Immature natural killer cell (primary cell): ENCODE measurements at places on chromosomes 4 and X.

GRCh38 chr4:54173281-54173912 lies 55.7 kb upstream of the PDGFRA start:
- no peak for DNase-seq
- H3K4me1 ChIP-seq = no peaks in the 10 kb centered on the region
- no peaks in the 10 kb centered on the region for H3K36me3 ChIP-seq
- peaks cover 8% of the 10 kb centered on the region for H3K27me3 ChIP-seq
- H3K27ac ChIP-seq = no peak overlapping the region

DNA sequence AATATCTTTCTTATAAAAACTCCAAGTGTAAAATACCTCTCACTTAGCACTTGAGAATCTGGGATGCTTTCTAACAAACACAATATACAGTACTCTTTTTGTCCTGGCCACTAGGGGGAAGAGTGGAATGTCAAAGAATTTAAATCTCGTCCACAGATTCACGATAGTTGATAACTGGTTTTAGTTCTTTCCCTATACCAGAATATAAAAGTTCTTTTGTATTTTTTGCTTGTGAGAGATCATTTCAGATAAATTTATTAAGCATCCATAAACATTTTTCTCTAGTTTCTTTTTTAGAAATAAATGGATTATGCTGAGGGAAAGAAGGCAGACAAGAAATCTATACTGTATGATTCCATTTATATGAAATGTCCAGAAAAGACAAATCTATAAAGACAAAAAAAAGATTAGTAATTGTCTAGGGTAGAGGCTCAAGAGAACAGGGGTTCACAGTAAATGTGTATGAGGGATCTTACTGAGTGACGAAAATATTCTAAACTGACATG lies 50.4 kb downstream of the MGARP start:
- H3K27me3 ChIP-seq = peaks cover 2% of the 10 kb centered on the region
- H3K27ac ChIP-seq = no peak overlapping the region
- H3K4me3 ChIP-seq = no peak overlapping the region

- H3K4me1 ChIP-seq = peaks cover 9% of the 10 kb centered on the region
- no peak overlapping the region for H3K4me3 ChIP-seq
Measured at GRCh38 chr4:38612646-38613414, 51.2 kb upstream of the KLF3 start.

DNA sequence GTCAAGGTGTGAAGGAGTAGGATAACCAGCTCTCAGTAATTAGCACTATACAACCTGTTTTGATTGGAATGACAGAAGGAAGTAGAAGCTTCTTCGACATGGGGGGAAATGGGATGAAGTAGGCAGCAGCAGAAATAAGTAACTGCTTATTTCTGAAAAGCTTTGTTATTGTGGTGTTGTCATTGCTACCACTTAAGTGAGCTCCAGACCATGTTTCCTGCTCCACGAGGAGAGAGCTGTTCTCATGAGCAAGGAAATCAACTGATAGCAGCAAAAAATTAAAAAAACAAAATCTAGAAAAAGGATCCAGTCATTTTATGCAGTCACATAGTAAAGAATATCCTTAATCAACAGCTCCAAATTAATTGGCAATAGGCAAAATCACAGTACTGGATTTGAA lies 106.1 kb upstream of the TLL1 start:
- no peak overlapping the region for H3K4me3 ChIP-seq
- H3K27me3 ChIP-seq = peaks cover 3% of the 10 kb centered on the region
- no peak overlapping the region for H3K27ac ChIP-seq
- DNase-seq = no peak

DNA sequence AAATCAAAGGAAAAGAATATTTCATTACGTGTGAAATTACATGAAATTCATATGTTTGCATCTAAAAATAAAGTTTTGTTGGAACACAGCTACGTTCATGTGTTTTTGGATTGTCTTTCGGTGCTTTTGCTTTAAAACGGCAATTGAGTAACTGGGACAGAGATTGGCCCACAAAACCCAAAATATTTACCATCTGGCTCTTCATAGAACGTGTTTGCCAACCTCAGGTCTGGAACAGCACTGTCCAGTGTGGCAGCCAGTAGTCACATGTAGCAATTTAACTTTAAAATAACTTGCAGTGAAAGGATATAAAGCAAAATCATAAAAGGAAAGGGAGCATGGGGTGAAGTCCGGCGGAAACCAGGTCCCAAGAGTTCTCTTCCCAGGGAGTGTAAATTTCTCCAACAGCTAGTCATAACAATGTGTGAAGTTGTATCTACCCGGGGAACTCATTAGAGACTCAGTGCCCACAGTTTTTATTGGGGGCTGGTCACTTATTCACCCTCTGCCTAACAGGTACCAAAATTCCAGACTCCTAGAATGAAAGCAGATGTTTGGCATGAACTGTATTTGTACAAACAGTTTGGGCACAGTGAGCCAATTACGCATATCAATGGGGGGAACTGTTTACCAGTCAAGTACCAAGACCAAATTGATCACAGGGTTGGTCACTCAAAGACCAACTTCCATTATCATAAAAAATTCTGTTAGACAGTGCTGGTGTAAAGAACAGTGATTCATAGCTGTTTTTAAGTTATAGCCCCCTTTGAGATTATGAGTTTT lies 10.3 kb downstream of the OCIAD1 start:
- no peaks in the 10 kb centered on the region for H3K27me3 ChIP-seq
- peaks cover 4% of the 10 kb centered on the region for H3K36me3 ChIP-seq
- H3K4me1 ChIP-seq = peaks cover 30% of the 10 kb centered on the region
- peak overlapping the region; percentile 17 for H3K27ac ChIP-seq
- H3K4me3 ChIP-seq = no peak overlapping the region

DNA sequence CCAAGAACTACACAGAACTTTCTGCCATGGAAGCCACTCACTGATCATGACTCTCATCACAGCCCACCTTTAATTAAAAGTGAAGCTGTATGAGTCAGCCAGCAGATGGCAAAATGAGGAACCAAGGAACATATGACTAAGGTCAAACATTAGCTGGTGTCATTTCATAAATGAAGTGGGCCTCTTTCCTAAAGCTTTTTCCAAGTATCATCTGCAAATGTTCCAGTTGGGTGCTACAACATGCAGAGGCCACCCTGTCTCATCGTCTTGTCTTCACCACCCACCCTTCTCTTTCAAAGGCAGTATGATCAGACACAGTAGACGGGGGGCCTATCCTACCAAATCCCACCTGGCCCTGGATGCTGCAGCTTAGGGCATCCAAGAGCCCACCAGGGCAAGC lies 9.2 kb upstream of the EOLA1 start:
- H3K27ac ChIP-seq = no peak overlapping the region
- no peak for DNase-seq
- H3K4me3 ChIP-seq = no peak overlapping the region
- peaks cover 2% of the 10 kb centered on the region for H3K27me3 ChIP-seq
- H3K4me1 ChIP-seq = peaks cover 22% of the 10 kb centered on the region
- H3K36me3 ChIP-seq = no peaks in the 10 kb centered on the region

GRCh38 chr4:125505621-125506020 lies 190.9 kb downstream of the FAT4 start:
- H3K36me3 ChIP-seq = no peaks in the 10 kb centered on the region
- H3K27me3 ChIP-seq = peaks cover 2% of the 10 kb centered on the region
- H3K4me1 ChIP-seq = no peaks in the 10 kb centered on the region
- no peak for DNase-seq
- H3K4me3 ChIP-seq = no peak overlapping the region

GRCh38 chr4:184978211-184978610 lies 40.1 kb upstream of the HELT start:
- H3K4me3 ChIP-seq = no peak overlapping the region
- H3K36me3 ChIP-seq = no peaks in the 10 kb centered on the region
- no peak overlapping the region for H3K27ac ChIP-seq
- H3K27me3 ChIP-seq = peaks cover 5% of the 10 kb centered on the region

- no peaks in the 10 kb centered on the region for H3K27me3 ChIP-seq
- H3K4me1 ChIP-seq = no peaks in the 10 kb centered on the region
- H3K27ac ChIP-seq = no peak overlapping the region
- no peaks in the 10 kb centered on the region for H3K36me3 ChIP-seq
Measured at GRCh38 chr4:137688651-137689050, 156.4 kb upstream of the PCDH18 start.

DNA sequence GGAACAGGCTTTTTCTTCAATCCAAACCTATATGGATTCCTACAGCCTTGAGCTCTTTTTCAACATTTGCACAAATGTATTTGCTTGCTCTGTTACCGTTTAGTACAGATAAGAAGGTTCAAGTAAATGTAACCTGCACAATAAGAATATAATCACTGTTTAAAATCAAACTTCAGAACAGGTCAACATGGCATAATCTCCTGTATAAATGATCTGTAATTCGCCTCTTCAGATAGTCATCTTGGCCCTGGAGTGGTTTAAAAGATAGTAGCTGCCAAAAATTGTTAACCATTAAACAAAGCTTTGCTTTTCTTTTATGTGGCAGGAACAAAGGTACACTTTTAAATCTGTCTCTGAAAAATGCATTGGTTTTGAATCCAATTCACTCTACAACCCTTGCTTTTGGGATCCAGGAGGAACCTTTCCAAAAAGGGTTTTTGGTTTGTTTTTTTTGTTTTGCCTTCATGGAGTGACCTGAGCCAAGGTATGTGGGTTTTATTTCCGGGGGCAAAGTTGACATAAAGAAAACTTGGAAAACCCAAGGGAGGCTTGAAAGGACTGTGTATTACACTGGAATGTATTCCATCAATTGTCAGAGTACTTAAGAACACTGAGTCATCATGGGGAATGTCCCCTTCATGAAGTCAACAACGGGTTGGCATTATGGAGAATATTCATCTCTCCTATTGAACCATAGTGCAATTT lies 210.4 kb upstream of the HCCS start:
- H3K4me3 ChIP-seq = no peak overlapping the region
- no peaks in the 10 kb centered on the region for H3K4me1 ChIP-seq
- H3K36me3 ChIP-seq = no peaks in the 10 kb centered on the region

DNA sequence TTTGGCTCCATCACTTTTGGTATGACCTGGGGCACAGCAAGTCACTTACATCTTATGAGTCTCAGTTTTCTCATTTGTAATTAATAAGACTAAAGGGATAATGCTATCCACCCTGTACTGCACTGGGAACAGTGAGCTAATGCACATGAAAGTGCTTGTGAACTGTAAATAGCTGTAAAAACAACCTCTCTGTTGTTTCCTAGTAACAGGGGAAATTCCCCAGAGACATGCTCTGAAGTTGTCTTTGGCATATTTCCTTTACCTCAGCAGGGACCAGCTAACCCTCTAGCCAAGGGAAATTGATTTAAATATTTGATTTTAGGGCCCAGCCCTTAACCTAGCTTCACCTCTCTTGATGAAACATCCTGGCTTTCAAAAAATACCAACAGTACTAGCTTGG lies 6.1 kb upstream of the CYSLTR1 start:
- peaks cover under 1% of the 10 kb centered on the region for H3K36me3 ChIP-seq
- H3K27ac ChIP-seq = no peak overlapping the region
- H3K4me1 ChIP-seq = peaks cover 25% of the 10 kb centered on the region

- H3K27me3 ChIP-seq = no peaks in the 10 kb centered on the region
- H3K4me1 ChIP-seq = no peaks in the 10 kb centered on the region
- no peak overlapping the region for H3K4me3 ChIP-seq
Measured at GRCh38 chr4:53852343-53852742, 212.1 kb downstream of the CHIC2 start.

DNA sequence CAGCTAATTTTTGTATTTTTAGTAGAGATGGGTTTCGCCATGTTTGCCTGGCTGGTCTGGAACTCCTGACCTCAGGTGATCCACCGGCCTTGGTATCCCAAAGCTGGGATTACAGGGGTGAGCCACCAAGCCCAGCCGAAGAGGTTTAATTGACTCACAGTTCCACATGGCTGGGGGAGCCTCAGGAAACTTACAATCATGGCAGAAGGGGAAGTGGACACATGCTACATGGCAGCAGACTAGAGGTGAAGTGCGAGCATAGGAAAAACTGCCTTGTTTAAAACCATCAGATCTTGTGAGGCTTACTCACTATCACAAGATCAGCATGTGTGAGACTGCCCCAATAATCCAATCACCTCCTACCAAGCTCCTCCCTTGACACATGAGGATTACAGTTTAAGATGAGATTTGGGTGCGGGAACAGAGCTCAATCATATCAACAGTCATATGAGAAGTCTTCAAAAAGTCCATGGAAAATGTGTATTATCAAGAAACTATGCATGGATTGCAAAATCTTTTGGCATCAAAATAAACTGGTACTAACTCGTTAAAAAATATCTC lies 25.8 kb upstream of the RPL39 start:
- H3K36me3 ChIP-seq = no peaks in the 10 kb centered on the region
- peaks cover 7% of the 10 kb centered on the region for H3K4me1 ChIP-seq
- no peak overlapping the region for H3K27ac ChIP-seq
- no peak overlapping the region for H3K4me3 ChIP-seq
- DNase-seq = no peak

DNA sequence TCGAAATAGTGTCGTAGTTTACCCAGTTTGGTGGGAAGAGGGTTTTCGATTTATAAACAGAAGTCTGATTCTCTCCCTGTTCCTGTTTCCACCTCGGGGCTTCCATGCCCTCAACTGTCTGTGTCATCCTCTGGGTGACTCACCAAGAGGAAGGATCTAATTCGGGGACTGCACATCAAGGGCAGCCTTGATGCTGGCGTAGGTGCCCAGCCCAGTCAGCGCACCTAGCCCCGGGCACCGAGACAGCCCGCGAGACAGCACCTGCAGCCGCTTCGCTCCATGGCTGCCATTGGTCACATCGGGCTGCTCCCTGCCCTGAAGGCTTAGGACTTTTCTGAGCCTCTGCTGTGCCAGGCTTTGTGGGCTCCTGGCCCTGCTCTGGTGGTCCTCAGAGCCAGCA lies 7.7 kb downstream of the ABCD1 start:
- no peak for DNase-seq
- peaks cover 15% of the 10 kb centered on the region for H3K36me3 ChIP-seq

DNA sequence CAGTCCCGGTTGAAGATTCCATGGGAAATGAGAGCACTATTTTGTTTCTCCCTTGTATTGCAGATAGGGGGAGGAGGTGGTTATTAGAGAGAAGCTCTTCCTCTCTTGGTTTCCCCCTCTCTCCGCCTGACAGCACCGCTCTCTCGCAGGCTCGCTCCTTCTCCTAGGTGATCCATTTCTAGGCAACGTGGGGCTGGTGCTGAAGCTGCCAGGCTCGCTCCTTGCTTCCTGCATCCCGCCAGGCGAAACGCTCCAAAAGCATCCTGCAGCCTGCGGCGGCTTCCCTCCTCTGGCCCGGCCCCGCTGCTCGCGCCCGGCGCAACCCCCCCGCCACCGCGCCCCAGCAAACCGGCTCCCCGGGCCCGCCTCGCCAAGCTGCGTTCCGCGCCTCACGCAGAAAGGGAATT lies at the start of gene GRID2:
Gene GRID2, plus strand, starts transcription at position 346 of the 407 bp plus-strand sequence.
- DNase-seq = no peak
- no peak within 1 kb of the TSS for H3K27ac ChIP-seq
- peaks cover 10% of the 10 kb centered on the region for H3K27me3 ChIP-seq
- H3K4me1 ChIP-seq = no peaks in the 10 kb centered on the region
- no peak within 1 kb of the TSS for H3K4me3 ChIP-seq
